Left ventricle myocardium superior (tissue), 1 donor: ENCODE measurements at places on chromosomes 5 and 9. TPM values are rescaled to one million over a fixed set of nuclear protein-coding genes. Genes with fewer than 3 reads are reported as not detected.

CENPP gene
- 4.3 TPM for total RNA-seq

NUTM2F gene
- not detected for total RNA-seq

RGS7BP gene
- 6.4 TPM for total RNA-seq

GRXCR2 gene
- total RNA-seq = 3.8 TPM

PCDHB13 gene
- total RNA-seq = 1.7 TPM

PRDM12 gene
- not detected for total RNA-seq

SPINK6 gene
- not detected for total RNA-seq

SLC46A2 gene
- total RNA-seq = not detected

RPS23 gene
- total RNA-seq = 1,163 TPM

SLC2A6 gene
- 2.4 TPM for total RNA-seq

GRCh38 chr9:134546746-134547145 lies 94.9 kb upstream of the COL5A1 start:
- DNase-seq = no peak

DNA sequence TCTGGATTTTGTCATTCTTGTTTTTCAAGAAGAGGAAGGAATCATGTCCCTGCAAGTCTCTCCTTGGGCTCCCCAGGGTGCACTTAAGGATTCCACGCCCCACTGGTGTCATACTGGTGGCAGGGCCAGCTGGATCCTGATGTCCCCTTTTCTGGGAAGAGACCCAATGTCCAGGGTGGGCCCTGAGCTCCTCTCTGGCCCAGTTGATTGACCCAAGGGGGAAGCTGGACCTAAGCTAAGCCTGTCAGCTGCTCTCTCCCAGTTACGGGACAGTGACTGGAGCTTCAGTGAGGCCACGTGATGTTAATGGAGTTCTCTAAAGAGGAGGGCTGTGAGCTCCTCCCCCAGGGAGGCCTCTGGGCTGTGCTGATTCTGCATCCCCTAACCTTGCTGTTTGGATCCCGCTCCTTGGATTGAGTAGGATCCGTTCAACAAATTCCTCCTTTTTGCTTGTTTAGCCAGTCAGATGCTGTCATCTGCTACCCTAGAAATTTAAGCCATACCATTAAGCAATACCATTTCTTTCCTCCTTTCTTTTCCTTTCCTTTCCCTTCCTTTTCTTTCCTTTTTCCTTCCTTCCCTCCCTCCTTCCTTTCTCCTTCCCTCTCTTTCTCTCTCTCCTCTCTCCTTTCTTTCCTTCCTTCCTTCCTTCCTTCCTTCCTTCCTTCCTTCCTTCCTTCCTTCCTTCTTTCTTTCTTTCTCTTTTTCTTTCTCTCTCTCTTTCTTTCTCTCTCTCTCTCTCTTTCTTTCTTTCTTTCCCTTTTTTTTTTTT lies 17.2 kb downstream of the NKX2-5 start:
- no peak for DNase-seq

- no peak for DNase-seq
Measured at GRCh38 chr9:136531186-136531903, 14.5 kb downstream of the NOTCH1 start.

GRCh38 chr5:130955041-130955440 lies 210.0 kb downstream of the HINT1 start:
- DNase-seq = no peak

GRCh38 chr9:5611321-5612184 lies 17.4 kb upstream of the RIC1 start:
- no peak for DNase-seq

DNA sequence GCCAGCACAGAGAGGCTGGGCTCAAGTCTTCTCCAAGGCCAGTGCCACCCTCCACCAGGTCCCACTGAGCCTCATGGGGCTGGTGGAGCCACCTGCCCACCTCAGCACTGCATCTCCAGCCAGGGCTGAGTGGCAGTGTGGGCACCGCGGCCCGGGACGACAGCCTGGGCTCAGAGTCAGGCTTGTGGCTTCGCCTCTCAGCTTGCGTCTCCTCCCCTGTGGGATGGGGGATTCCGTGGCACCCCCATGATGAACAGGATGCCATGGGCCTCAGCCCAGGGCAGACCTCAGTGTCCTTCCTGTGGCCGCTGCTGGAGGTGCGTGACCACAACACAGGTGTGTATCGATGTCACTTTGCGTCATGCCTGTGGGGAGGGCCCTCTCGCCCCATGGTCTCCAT lies 136.4 kb upstream of the PPP1R26 start:
- no peak for DNase-seq

- DNase-seq = no peak
Measured at GRCh38 chr9:3321186-3321585, 204.6 kb downstream of the RFX3 start.

GRCh38 chr5:171840711-171841522 lies 55.3 kb downstream of the SMIM23 start:
- DNase-seq = no peak

DNA sequence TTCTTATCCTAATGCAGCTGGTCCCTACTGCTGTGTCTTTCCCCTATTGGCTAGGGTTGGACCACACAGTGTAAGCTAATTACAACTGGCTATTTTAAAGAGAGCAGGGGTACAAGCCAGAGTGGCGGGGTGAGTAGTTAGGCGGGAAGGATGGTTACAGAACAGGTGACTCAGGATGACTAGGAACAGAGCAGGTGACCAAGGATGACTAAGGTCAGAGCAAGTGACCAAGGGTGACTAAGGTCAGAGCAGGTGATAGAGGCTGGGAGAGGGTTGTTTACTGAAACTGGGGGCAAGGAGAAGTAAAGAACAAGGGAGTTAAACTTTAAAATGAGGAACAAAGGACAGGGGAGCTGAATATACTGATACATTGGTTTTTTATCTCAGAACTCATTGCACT lies 125.4 kb downstream of the PTTG1 start:
- DNase-seq = no peak

GRCh38 chr9:93060746-93061259 lies 2.3 kb downstream of the SUSD3 start:
- DNase-seq = peak; percentile 4

GRCh38 chr9:71791875-71792274 lies 23.6 kb upstream of the CEMIP2 start:
- no peak for DNase-seq

DNA sequence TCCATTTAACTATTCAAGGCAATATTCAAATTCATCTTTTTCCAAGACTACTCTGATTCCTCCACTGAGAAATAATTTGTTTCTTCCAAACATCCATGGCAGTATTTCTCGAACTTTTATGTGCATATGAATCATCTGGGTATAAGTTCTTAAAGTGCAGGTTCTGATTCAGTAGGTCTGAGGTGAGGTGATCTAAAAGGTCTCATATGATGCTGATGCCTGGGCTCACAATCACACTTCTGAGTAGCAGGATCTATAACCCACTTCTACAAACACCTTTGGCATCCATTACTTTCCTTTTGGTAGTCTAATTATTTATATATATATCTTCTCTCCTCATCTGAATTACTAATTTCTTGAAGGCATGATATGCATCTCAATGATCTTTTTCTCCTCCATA lies 7.2 kb downstream of the ERP44 start:
- DNase-seq = no peak

- DNase-seq = no peak
Measured at GRCh38 chr9:17509701-17510100, 69.2 kb upstream of the SH3GL2 start.

DNA sequence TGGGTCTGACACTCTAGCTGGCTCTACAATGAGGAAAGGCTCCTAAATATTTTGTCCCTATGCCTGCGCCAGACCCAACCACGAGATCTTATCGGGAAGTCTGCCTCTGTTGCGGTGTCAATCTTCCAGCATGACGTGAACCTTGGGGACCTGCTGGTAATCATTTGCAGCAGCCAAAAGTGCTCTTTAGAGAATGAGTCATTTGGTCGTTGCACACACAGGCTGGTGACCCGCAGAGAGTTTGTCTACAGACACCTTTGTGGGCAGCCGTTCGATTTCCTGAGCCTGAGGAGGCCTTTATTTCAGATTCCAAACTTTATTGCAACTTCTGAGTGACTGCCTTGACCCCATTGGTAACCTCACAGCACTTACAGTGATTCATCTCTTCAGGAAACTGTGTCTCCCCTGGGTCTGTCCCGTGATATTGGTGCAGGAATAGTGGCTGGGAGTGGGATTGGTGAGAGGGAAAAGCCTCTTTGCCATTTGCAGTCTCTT lies 326.1 kb downstream of the NSG2 start:
- no peak for DNase-seq

DNA sequence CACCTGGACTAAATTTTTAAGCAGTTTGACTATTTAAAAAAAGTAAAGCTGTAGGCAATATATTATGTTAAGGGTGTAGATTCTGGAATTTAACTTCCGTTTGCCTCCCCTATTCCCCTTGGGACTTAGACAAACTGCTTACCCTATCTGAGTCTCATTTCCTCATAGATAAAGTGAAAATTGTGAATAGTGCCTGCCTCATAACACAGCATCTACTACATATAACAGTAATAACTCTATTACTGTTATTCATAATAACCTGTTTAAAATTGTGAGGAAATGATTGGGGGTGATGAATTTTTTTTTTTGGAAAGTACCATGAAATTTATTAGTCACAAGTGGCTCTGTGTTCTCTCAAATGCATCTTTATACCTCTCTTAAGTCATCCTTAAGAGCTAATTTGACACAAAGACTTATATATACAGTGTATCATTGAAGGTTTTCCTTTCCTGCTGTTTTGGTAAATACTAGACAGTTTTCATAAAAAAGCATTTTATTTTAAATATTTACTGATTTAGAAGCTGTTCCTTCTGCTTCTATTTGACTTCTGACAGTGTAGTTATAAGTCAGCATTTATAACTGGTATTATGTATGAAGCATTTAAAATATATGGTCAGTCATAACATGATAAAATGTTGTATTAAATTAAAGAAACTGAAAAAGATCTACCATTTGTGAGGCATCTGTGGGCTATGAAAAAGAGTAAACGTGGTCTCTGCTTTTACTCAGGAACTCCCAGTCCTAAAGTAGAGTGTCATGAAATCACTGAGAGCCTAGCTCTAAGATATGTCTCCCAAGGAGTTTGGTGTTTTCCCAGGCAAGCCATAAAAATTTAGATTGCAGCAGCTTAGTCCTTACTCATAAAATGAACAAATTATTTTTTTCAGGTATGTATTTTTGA lies 46.4 kb downstream of the MCCC2 start:
- no peak for DNase-seq

DNA sequence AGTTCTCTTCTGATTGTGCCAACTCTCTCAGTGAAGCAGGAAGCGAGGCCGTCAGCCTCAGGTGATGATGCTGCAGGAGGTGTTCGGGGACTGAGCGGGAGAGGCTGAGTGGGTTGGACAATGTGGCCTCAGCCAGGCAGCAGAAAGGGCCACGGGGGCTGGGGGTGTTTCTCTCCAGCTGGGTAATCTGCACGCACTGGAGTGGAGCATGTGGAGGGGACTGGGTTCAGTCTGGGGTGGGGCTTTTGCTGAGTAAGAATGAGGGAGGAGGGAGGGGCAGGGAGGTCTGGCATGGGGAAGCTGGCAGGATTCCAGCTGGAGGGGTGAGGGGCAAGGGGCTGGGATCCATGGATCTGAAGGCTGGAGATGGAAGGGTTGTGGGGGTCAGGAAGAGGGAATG lies 60.8 kb upstream of the PHYKPL start:
- no peak for DNase-seq

- no peak for DNase-seq
Measured at GRCh38 chr5:152456815-152457443, 51.9 kb upstream of the NMUR2 start.

GRCh38 chr5:32109236-32109635 lies 64.9 kb downstream of the GOLPH3 start:
- DNase-seq = no peak

DNA sequence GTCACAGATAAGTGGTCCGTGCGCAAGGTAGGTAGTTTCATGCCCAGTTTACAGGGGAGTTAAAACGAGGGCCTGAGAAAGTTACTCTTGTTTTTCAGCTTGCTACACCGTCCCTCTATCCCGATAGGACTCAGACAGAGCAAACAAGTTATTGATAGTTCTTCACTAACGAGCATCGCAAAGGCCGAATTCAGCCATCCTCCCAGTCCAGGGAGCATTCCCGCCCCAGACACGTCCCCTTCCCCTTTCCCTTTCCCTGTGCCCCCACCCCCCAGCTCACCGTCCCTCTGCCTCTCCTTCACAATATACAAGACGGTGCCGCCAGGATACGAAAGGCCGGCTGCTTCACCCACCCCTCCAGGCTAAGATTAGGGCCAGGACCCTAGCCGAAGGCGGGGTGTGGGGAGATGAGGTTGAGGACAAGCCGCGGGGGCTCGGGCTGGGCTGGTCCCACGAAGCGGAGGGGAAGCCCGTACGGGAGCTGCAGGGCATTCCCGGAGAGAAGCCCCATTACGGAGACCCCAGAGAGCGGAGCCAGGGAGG lies 599 bp downstream of the KIAA1191 start:
- no peak for DNase-seq

DNA sequence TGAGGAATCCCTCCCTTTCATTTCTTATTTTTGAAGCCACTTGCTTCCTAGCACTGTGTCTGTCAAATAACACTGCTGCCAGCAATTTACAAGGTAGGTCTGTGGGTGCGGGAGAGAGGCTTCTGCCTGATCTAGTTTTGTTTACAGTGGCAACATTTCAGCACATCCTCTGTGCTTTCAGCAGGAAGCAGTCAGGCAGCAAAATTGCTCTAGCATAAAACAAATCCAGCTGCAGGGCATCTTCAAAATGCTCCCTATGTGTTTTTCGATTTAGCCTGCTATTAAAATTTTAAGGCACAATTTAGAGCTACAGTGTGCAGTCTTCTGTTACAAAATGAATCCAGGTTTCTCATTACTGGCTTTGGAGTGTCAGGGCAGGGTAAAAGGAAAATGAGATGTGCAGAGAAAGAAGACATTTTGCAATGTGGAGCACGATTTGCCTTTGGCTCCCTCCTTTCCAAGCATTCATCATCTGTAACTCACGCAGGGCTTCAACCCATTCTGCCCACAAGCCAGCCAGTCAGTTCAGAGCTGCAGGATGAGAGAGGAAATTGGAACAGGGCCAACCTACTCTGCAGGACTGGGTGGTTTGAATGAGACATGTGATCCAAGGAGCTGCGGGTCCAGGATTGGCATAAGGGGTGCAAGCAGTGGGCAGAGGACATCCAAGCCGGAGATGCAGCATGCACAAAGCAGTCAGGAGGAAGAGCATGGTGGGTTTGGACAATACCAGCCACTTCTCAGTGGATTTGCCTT lies 143.4 kb upstream of the APC start:
- DNase-seq = no peak

- no peak for DNase-seq
Measured at GRCh38 chr9:114184071-114184470, 28.7 kb downstream of the COL27A1 start.

GRCh38 chr5:55517804-55518203 lies 17.0 kb downstream of the PLPP1 start:
- no peak for DNase-seq

GRCh38 chr5:159441441-159441840 lies 111.2 kb upstream of the IL12B start:
- DNase-seq = peak; percentile 57
